ENCODE measurements at places on chromosomes 2 and 18. TPM values are rescaled to one million over a fixed set of nuclear protein-coding genes. Genes with fewer than 3 reads are reported as not detected.

DNA sequence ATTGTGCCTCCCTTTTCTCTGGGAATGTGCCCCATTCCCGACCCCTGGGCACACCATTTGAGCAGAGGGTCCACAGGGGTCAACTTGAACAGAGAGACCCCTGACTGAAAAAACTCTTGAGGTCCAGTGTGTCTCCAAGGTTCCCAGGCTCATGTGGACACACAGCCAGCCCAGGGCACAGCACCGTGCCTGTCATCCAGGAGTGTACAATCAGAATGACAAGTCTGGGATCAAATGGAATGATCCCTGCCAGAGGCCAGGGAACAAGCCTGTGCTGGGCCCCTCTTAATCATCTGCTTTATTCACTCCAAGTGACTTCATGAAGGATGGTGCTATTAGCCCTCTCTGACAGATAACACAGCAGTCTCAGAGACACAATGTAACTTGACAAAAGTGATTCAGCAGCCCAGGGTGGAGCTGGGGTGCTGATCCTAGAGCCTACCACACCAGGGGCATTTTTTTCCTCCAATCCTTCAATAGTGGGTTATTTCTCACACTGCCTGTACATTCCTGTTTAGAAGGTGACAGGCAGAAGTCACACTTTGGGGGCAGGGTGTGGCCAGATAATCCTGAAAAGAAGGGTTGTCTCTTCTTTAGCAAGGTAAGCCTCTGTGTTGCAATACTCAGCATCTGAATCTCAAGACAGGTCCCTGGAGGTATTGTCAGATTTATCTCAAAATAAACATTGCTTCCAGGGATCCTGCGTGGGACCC, 84.0 kb upstream of the TMEM200C start:
- no peaks in the 10 kb centered on the region for H3K27me3 ChIP-seq
- peaks cover 5% of the 10 kb centered on the region for H3K4me1 ChIP-seq
- H3K36me3 ChIP-seq = no peaks in the 10 kb centered on the region
- H3K27ac ChIP-seq = no peak overlapping the region
- DNase-seq = no peak
- no peak overlapping the region for H3K4me3 ChIP-seq

DNA sequence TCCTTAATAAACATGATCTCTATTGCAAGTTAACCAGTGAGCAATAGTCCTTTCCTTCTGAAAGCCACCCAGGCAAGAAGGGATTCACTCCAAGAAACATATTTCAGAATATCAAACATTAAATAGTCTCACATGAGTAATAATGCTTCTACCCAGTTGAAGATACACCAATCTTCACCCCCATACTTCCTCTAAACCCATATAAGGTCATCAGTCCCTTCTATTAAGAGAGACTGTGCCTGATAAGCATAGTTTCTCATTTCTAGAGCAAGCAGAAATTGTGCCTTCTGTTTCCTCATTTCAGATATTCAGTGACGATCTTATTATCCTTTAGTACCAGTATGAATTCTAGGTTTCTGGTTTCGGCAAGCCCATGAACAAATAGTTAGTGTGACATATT, 64.6 kb downstream of the DSEL start:
- no peaks in the 10 kb centered on the region for H3K27me3 ChIP-seq
- no peak overlapping the region for H3K27ac ChIP-seq
- DNase-seq = no peak
- H3K4me1 ChIP-seq = peaks cover 16% of the 10 kb centered on the region

DNA sequence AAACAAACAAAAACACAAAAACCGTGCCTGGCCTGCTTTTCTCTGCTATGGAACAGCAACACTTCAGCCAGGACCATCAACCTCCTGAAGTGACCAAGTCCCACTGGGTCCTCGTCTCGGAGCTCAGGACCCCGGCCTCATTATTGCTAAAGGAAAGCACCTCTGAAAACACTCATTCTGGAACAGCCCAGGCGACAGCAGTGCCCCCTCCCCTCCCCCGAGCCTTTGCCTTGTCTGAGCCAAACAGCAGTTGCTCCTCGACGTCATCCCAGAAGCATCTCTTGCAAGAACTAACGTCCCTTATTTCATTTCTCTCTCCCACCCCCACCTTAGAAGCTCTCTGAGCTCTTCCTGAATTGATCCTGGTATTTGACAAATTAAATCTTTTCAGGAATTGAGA, 27.4 kb downstream of the APCDD1 start:
- H3K27ac ChIP-seq = no peak overlapping the region
- H3K36me3 ChIP-seq = no peaks in the 10 kb centered on the region
- no peak for DNase-seq
- no peak overlapping the region for H3K4me3 ChIP-seq

Gene MOGAT1
- not detected for total RNA-seq

GRCh38 chr2:142973822-142974207, 96.4 kb downstream of the KYNU start:
- H3K27ac ChIP-seq = no peak overlapping the region
- no peaks in the 10 kb centered on the region for H3K27me3 ChIP-seq
- H3K4me3 ChIP-seq = no peak overlapping the region
- H3K36me3 ChIP-seq = no peaks in the 10 kb centered on the region
- peaks cover 4% of the 10 kb centered on the region for H3K4me1 ChIP-seq
- DNase-seq = no peak

GRCh38 chr18:26419746-26420145, 128.6 kb downstream of the KCTD1 start:
- H3K4me3 ChIP-seq = no peak overlapping the region
- DNase-seq = no peak
- no peaks in the 10 kb centered on the region for H3K27me3 ChIP-seq
- H3K27ac ChIP-seq = no peak overlapping the region
- H3K36me3 ChIP-seq = no peaks in the 10 kb centered on the region

GRCh38 chr2:168169097-168169745, 78.2 kb downstream of the STK39 start:
- H3K27me3 ChIP-seq = no peaks in the 10 kb centered on the region
- no peak overlapping the region for H3K27ac ChIP-seq
- H3K36me3 ChIP-seq = peaks cover 35% of the 10 kb centered on the region
- H3K4me3 ChIP-seq = no peak overlapping the region
- no peak for DNase-seq
- H3K4me1 ChIP-seq = peaks cover 46% of the 10 kb centered on the region

- no peak overlapping the region for H3K27ac ChIP-seq
- no peak overlapping the region for H3K4me3 ChIP-seq
- no peak for DNase-seq
- no peaks in the 10 kb centered on the region for H3K36me3 ChIP-seq
- no peaks in the 10 kb centered on the region for H3K4me1 ChIP-seq
These were observed 465.0 kb upstream of the SOX11 start for GRCh38 chr2:5227062-5227699.

Gene IL18RAP
- total RNA-seq = 5.3 TPM

Gene TFCP2L1
- total RNA-seq = 0.04 TPM

Gene FBXO36
- 1.1 TPM for total RNA-seq

Gene C2orf66
- not detected for total RNA-seq

Gene LRRTM4
- not detected for total RNA-seq

Gene FAM237A
- not detected for total RNA-seq

Gene ZNF514
- 8.6 TPM for total RNA-seq

Gene DSG4
- not detected for total RNA-seq

- no peaks in the 10 kb centered on the region for H3K36me3 ChIP-seq
- H3K27me3 ChIP-seq = peaks cover 5% of the 10 kb centered on the region
- no peak overlapping the region for H3K27ac ChIP-seq
- no peaks in the 10 kb centered on the region for H3K4me1 ChIP-seq
- no peak overlapping the region for H3K4me3 ChIP-seq
These were observed 198.7 kb downstream of the CYP26B1 start for GRCh38 chr2:71948781-71949536.

DNA sequence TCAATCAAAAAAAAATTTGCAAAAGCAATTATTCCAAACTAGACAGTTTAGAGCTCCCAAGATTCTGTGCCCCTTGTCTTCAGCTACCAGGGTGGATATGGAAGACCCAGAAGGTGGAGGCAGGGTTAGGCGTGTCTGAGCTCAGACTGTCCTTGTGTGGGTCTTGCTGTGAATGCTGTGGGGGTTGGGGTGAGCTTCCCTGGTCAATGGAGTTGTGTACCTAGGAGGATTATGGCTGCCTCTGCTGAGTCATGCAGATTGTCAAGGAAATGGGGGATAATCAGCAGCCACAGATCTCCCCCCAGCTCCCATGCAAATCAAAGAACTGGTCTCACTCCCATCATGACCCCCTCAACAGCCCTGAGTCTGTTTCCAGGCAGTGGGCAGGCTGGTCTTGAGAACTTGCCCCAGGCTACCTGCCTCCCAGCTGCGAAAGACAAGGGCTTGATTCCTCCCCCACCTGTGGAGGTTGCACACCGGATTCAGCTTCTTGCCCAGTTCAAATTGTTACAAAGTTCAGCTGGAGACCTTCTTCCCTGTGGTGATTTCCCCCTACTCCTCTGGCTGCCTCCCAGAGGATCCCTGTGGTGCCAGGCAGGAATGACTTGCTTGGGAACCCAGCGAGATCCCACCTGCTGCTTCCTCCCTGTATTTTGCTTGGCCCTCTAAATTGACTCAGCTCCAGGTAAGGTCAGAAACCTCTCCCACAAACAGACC, 77.0 kb downstream of the RAD51AP2 start:
- no peaks in the 10 kb centered on the region for H3K27me3 ChIP-seq
- no peak overlapping the region for H3K4me3 ChIP-seq
- no peak overlapping the region for H3K27ac ChIP-seq
- H3K36me3 ChIP-seq = no peaks in the 10 kb centered on the region
- no peak for DNase-seq
- no peaks in the 10 kb centered on the region for H3K4me1 ChIP-seq

- H3K27me3 ChIP-seq = peaks cover 4% of the 10 kb centered on the region
- H3K4me3 ChIP-seq = peak overlapping the region; percentile 4
- no peaks in the 10 kb centered on the region for H3K36me3 ChIP-seq
- peaks cover 23% of the 10 kb centered on the region for H3K4me1 ChIP-seq
- DNase-seq = peak; percentile 76
These were observed 12.1 kb upstream of the ARHGEF4 start for GRCh38 chr2:130824492-130825061.

Gene TTR
- not detected for total RNA-seq

- no peak overlapping the region for H3K27ac ChIP-seq
- no peaks in the 10 kb centered on the region for H3K27me3 ChIP-seq
- H3K36me3 ChIP-seq = no peaks in the 10 kb centered on the region
- H3K4me3 ChIP-seq = no peak overlapping the region
- no peaks in the 10 kb centered on the region for H3K4me1 ChIP-seq
These were observed 219.7 kb downstream of the THSD7B start for GRCh38 chr2:136985044-136985443.

GRCh38 chr2:134897932-134898331, 20.7 kb upstream of the CCNT2 start:
- no peaks in the 10 kb centered on the region for H3K4me1 ChIP-seq
- DNase-seq = no peak
- H3K27me3 ChIP-seq = no peaks in the 10 kb centered on the region
- H3K4me3 ChIP-seq = no peak overlapping the region

GRCh38 chr18:73895701-73896100, 251.9 kb downstream of the FBXO15 start:
- H3K36me3 ChIP-seq = no peaks in the 10 kb centered on the region
- no peak for DNase-seq
- no peak overlapping the region for H3K27ac ChIP-seq
- no peak overlapping the region for H3K4me3 ChIP-seq

Gene PTPRN
- total RNA-seq = 2.5 TPM

Gene SLC9A4
- not detected for total RNA-seq

- no peaks in the 10 kb centered on the region for H3K4me1 ChIP-seq
- H3K27ac ChIP-seq = no peak overlapping the region
- no peak overlapping the region for H3K4me3 ChIP-seq
- DNase-seq = no peak
- no peaks in the 10 kb centered on the region for H3K36me3 ChIP-seq
These were observed 223.3 kb downstream of the FBXO15 start for GRCh38 chr18:73924307-73924706.

DNA sequence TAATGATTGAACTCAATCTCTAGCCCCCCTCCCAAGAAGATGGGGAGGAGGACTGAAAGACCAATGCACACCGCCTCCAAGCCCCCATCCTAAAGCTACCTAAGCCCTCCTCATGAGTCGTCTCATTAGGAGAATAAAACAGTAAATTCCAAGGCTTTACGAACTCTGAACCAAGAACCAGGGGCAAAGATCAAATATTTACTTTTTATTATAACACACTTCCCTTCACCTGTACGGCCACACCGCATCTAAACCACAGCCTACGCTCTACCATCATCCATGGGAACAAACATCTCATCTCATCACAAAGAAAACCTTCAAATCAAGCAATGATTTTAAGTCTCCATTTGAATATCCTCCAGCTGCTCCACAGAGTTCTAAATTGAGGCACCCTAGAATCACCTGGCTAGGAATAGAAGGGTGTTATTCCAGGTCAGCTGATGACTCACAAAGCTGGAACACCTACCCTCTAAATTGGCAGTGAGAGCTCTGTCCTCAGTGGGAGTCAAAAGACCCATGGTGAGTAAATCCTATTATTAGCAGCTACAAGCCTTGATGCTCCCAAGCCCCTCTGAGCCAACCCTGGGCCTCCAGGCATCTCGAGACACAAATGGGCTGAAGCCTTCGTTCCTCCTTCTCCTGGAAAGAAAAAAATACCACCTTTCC, 45.6 kb upstream of the BZW1 start:
- no peak overlapping the region for H3K4me3 ChIP-seq
- DNase-seq = no peak
- no peaks in the 10 kb centered on the region for H3K36me3 ChIP-seq
- peaks cover 3% of the 10 kb centered on the region for H3K27me3 ChIP-seq

DNA sequence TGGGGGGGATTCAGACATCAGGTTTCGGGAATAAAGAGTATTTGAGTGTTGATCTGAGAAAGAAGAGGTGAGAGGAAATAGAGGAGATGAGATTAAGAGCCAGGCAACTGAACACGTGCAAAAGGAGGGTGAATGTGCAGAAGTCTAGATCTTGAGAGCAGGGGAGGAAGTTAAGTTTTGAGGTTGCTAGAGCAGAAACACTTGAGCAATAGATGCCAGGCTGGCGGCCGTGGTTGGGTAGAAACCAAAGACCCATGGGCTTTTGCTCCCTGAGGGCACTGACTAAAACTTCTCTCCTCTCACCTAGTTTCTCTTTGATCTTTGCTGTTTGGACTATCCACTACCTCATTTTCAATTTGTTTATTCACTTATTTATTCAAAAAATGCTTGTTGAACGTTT, 116.0 kb downstream of the CDC42EP3 start:
- peaks cover 14% of the 10 kb centered on the region for H3K4me1 ChIP-seq
- H3K27me3 ChIP-seq = no peaks in the 10 kb centered on the region
- no peaks in the 10 kb centered on the region for H3K36me3 ChIP-seq
- no peak overlapping the region for H3K4me3 ChIP-seq

Gene DLX1
- total RNA-seq = not detected

Gene ITGA4
- 71.9 TPM for total RNA-seq

Data from activated naive CD8-positive, alpha-beta T cell treated with anti-CD3 and anti-CD28 coated beads for 36 hours (primary cell).